Kidney epithelial cell (primary cell): ENCODE measurements at places on chromosomes 5 and 9. TPM values are rescaled to one million over a fixed set of nuclear protein-coding genes. Genes with fewer than 3 reads are reported as not detected.

DNA sequence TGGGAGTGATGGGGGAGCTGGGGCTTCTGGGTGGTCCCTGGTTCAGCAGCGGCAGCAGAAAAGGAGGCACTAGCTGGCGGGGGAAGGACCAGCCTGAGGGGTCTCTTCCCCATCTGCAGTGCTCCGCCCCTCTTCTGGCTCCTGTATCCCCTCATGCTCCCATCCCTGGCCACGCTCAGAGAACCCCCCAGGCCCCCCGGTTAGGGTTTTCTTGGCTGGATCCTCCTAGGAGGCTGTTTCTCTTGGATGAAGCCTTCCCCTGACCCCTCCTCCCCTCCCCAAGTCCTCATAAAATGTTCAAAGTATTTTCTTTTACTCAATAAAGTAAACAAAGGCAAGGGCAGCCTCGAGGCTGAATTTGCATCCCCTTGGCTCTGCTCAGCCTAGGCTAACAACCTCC, 60.8 kb downstream of the FGF18 start:
- no peak for DNase-seq

GRCh38 chr9:136238342-136238732, 7.3 kb downstream of the QSOX2 start:
- DNase-seq: no peak

- DNase-seq: no peak
Measured at GRCh38 chr5:66829358-66829674, 233.1 kb downstream of the MAST4 start.

CCIN gene
- total RNA-seq: not detected in 2 replicates

TAF11L12 gene
- not detected in 2 replicates for total RNA-seq

- no peak for DNase-seq
Measured at GRCh38 chr5:30117135-30117534, 1076.4 kb upstream of the CDH6 start.

EFNA5 gene
- 12.6 and 24.6 TPM in 2 replicates for total RNA-seq

DNA sequence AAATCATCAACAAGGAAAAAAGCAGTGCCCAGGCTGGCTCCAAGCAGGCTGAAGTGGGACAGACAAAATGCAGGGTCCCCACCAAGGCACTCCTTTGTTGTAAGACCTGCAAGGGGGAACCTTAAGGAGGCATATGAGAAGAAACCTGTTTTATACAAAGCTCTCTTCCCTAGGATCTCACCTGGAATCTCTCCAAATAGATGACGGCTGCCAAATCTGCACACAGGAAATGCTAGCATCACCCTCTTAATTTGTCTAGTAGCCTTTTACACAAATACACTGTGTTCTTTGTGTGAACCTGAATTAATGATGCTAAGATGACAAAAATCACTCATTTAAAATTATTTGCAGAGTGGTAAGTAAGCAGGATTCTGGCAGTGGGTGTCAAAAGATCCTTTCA, 280.2 kb downstream of the SPOCK1 start:
- DNase-seq: no peak

NUDT12 gene
- 11.2 and 13.1 TPM in 2 replicates for total RNA-seq

CYSRT1 gene
- total RNA-seq: 2.1 and 3.8 TPM in 2 replicates

DNA sequence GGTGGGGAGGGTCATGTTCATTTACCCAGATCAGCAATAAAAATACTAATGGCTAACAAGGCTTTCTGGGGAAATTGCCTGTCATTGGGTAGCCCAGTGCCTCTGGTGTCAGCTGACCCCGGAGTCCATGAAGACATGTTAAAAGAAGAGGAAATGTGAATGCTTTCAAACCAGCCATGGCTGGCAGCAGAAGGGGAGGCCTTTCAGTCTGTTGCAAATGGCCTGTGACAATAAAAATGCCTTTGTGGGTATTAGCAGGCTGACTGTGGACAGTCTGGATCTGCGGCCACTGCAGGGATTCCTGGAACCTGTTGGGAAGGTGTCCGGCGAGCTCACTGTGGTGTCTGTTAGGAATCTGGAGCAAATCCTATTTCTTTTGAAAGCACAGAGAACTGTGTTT, 7.5 kb downstream of the ABL1 start:
- DNase-seq: no peak
